Tibial nerve (tissue), 4 donors: ENCODE measurements at places on chromosomes 6 and 20.

DNA sequence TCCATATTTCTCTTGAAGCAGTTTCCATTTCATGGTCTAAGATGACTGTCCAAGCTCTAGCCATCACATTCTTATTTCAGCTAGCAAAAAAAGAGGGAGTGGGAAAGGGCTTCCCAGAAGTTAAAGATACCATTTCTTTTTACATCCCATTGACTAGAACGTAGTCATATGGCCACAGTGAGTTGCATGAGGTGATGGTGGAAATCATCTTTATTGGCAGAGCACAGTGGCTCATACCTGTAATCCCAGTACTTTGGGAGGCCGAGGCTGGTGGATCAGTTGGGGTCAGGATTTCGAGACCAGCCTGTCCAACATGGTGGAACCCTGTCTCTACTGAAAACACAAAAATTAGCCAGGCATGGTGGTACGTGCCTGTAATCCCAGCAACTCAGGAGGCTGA is 99.6 kb downstream of the ISM1 start:
- DNase-seq, result no peak

DNA sequence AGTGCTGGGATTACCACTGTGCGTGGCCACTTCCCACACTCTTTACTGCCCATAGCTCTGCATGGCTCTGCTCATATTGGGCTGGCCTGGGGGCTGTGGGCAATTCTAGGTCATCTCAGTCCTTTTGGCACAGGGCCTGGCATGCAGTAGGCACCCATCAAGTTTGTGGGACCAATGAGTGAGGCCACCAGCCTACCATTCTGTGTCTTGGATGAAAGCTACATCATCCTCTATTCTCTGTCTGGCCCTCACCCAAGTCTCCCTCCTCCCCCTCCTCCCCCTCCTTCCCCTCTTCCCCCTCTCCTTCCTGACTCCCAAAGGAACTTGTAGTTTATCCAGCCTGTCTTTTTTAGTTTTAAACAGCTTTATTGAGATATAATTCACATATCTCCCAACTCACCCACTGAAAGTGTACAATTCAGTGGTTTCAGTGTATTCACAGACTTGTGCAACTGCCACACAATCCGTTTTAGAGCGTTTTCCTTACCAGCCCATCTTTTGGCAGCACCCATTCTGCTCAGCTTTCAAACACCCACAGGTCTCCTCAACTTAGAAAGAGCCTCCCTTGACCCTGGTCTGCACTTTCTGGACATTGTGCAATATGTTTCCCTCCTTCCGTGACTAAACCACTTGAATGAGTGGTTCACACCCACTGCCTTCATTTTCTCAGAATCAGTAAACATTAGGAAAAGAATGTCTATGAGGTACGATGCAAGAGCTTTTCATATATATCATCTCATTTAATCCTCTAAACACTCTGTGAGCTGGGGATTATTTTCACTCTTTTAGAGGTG is 21.5 kb upstream of the MRPS18A start:
- DNase-seq, result no peak

- DNase-seq, result no peak
Measured at GRCh38 chr6:8077991-8078390, 13.8 kb upstream of the BLOC1S5 start.

DNA sequence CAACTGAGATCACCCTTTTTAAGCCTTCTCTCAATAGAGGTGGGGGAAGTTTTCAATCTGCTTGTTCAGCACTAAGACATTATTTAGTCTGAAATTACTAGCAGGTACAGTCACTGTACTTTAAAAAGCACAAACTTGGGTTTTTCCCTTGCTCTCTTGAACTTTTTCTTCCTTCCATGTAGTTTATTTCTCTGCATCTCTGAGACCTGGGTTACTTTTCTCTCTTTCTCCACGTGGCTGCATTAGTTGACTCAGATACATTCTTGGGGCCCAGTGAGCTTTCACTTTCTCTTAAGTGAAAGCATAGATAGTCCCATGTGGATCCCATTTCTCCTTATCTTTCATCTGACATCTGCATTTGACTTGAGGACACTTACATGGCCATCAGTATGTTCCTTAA is 433.9 kb upstream of the MAP3K7 start:
- DNase-seq, result no peak

DNA sequence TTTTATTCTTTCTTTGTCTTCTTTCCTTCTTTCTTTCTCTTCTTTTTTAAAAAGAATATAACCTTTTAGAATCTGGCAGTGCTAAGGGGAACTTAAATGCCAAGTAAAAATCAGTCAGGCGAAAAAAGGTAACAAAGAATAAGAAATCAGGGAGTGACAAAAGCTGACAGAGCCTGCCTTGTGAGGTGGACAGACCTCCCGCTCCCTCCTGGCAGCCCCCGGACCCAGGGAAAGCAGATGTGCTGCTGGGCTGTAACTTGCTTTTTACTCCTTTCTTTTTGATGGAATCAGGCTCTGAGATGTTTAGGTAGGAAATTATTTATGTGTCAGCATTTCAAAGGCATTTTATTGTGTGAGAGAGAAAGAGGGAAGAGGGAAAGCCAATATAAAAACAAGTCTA is 95.5 kb upstream of the TRAF3IP2 start:
- no peak for DNase-seq

GRCh38 chr6:98014442-98015201 is 731.6 kb upstream of the MMS22L start:
- no peak for DNase-seq

DNA sequence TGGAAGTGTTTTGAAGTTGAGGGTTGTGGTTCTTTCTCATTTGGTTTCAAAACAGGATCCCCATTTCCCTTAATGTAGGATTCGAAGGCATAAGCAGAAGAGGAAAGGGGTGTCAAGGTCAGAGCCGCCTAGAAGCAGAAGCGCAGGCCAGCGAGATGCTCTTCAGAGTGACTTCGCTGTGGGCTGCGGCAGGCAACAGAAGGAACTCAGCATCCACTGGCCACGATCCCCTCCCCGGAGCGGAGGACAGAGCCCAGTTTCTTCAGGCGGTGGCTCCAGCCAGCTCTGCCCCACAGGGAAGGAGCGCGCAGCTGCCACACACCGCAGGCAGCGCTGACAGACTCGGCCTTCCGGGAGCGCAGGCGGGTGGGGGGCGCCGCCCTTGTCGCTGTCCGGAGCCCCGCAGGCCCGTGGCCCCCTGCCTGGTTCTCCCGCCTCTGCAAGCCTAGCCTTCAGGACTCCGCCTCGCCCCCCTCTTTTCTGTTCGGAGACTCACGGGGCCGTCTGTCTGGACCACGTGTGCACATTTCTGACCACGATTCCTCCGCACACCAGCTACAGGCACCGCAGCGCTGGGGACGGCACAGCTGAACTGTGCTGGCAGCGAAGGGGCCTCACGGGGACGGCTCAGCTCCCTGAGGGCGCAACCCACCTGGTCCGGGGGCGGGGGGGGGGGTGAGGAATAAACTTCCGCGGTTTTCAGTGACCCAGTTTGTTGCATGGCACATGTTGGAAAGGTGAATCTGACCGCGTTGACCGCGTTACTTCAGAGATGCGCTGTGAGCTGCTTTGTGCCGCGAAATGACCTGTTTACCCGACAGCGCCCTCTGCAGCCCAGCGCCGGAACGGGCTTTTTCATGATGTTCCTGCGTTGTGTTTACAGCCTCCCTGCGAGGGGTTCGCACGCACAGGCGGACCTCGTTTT is 26.1 kb downstream of the TTLL2 start:
- DNase-seq, result peak; percentile 51

- no peak for DNase-seq
Measured at GRCh38 chr20:59765599-59766177, 161.3 kb downstream of the PHACTR3 start.

DNA sequence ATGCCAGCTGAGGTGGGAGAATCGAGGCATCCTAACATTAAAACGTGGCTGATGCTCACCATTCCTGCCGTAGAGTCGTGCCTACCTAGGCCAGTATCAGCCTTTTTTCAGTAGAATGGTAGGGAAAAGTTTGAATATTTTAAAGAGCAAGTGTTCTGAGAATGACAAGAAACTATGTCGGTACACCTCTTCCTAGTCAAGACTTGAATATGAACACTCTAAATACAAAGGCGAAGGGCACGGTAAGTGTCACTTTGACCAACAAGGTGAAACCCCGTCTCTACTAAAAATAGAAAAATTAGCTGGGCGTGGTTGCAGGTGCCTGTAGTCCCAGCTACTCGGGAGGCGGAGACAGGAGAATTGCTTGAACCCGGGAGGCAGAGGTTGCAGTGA is 1.0 kb downstream of the GINM1 start:
- no peak for DNase-seq

DNA sequence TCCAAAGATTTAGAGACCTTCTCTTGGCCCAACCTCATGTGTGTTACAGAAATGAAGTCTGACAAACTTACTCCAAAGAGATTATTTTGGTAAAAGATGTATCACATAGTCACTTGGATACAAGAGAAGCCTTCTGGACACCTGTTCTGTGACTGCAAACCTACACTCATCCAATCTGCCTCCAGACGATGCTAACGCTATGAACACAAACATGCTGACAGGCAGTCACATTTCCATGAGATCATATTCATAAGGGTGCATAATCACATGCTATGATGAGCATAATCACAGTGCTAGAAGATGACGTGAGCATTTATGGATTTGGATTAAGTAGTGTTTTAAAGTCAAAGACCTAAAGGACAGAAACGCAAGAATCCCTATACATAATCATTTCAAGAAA is 340.2 kb downstream of the HACE1 start:
- no peak for DNase-seq

- no peak for DNase-seq
Measured at GRCh38 chr6:167653561-167653960, 173.2 kb upstream of the AFDN start.

- DNase-seq, result no peak
Measured at GRCh38 chr6:128097009-128097408, 196.2 kb upstream of the THEMIS start.

DNA sequence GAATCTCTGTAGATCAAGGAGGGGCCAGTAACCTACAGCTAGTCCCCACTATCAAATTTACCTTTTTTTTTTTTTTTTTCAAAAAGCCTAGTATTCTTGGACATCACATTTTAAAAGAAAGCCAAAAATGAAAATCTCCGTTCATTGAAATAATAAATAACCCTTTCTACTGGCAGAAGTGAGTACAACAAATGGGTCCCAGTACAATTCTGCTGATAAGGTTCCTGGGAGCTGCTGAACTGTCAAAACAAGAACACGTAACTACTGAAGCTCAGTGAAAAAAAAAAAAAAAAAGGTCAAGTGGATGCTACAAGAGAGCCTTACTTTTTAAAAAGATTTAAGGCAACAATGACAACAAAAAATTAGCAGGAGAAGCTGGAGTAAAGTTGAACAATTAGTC is 464.9 kb downstream of the EPM2A start:
- no peak for DNase-seq

DNA sequence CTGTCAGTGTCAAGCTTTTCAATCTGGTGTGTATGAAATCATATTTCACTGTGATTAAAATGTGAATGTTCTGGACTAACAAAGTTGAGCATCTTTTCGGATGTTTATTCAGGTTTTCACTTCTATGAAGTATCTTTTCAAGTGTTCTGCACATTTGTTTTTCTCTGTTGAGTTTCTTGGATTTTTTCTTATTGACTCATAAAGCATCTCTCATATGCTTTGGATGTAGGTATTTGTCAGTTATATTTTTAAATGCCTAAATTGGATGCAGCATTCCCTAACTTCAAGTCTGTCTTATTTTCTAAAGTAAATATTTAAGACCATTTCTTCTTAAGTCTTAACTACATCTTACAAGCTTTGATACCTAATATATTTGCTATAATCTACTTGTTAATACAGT is 398.0 kb downstream of the PLCB1 start:
- no peak for DNase-seq

DNA sequence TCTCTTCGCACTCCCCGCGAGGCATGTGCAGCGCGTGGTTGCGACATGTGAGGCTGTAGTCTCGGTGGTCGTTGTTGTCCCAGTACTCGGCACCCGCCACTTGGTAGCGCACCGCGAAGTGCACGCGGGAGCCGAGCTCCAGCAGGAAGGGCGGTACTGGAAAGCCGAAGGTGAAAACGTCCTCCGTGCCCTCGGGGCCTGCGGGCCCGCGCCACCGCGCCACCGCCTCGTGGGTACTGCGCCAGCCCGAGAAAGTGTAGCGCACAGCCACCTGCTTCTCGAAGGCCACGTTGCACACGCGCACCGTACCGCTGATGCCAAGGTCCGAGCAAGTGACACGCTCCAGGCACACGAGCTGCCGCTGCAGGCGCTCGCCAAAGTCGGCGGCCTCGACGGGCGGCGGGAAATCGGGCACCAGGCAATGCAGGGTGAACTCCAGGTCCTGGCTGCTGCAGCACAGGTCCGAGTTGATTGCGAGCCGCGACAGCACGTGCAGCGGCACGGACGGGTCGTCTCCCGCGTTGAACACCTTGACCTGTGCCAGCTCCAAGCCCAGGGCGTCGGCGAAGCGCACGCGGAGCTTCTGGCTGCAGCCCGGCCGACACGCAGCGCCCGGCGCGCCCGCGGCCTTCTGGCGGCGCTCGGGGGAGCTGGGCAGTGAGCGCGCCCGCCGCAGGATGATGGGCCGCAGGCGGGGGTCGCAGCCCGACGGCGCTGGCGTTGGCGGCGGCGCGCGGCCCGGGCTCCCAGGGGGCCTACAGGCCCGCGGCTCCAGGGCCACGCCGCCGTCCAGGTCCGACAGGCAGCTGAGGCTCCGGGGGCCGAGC is 840 bp downstream of the PPP1R3D start:
- DNase-seq, result no peak

DNA sequence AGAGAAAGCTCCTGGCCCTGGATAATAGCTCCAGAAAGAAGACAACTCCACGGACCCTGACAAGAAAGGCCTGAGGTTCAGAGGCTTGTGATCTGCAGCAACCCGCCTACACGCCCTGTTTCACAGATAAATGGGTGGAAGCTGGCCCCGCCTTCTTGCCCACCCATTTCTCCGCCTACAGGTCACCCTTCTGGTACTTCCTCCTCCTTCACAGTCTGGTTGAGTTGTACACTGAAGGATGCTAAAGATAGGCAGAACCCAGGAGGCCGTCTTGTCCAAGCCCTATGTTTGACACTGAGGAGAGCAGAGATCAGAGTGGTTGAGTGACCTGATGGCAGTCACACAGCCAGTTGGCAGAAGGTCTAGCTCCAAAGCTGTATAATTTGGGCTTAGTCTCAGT is 34.2 kb upstream of the MDGA1 start:
- no peak for DNase-seq

GRCh38 chr6:18585032-18585573 is 198.0 kb downstream of the RNF144B start:
- DNase-seq, result no peak

DNA sequence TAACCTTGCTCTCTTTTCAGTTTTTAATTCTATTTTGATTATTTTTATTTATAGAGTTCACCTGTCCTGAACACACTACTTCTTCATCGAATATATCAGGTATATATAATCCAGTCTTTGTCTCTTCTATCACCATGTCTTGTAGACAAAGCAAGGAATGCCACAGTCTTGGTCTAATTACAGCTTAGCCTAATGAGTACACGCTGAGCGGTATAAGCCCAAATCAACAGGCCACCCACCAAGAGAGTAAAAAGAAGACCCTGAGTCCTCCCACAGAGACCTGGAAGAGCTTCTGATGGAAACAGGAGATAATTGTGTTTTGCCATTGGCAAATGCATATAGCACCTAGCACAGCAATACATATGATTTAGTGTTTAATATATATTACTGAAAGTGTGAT is 68.7 kb upstream of the TCF21 start:
- DNase-seq, result no peak
